ENCODE measurements at places on chromosomes 16 and 17. TPM values are rescaled to one million over a fixed set of nuclear protein-coding genes. Genes with fewer than 3 reads are reported as not detected.

Gene HSPB9
- polyA plus RNA-seq, result 0.03 TPM

Gene CLEC19A
- not detected for polyA plus RNA-seq

Gene DRC7
- polyA plus RNA-seq, result 0.94 TPM

Gene ITGB3
- polyA plus RNA-seq, result 4.6 TPM

DNA sequence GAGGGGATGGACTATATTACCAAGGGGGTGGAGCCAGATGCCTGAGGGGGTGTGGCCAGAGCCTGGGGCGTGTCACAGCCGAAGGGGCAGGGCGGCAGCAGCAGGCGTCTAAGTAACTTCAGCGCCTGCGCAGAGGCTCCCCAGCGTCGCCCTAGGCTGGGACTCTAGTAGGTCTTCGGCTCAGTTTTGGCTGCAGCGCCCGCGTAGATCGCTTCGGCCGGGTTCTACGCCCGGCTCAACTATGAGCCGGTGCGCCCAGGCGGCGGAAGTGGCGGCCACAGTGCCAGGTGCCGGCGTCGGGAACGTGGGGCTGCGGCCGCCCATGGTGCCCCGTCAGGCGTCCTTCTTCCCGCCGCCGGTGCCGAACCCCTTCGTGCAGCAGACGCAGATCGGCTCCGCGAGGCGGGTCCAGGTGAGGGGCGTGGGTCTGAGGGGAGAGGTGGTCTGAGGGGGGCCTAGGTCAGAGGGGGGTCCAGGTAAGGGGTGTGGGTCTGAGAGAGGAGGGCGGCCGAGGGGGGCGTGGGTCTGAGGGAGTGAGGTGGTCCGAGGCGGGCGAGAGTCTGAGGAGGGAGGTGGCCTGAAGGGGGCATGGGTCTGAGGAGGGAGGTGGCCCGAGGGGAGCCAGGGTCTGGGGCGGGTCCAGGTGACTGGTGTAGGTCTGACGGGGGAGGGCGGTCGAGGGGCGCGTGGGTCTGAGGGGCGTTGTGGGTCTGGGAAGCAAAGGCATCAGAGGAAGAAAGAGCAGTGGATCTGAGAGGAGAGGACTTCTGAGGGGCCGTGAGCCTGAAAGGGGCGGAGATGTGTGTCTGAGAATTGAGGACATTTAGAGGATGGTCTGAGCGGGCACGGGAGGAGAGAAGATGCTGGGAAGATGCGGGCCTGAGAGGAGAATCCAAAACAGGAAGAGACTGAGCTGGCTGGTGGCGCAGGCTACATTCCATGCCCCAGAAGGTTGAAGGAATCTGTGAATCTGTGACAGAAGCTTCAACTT lies at the start of gene LPCAT2:
TSS of gene LPCAT2 (plus strand) at position 132 of the 991 bp plus-strand sequence. CDS start at position 242, 110 bp downstream.
- DNase-seq, result peak; percentile 94

DNA sequence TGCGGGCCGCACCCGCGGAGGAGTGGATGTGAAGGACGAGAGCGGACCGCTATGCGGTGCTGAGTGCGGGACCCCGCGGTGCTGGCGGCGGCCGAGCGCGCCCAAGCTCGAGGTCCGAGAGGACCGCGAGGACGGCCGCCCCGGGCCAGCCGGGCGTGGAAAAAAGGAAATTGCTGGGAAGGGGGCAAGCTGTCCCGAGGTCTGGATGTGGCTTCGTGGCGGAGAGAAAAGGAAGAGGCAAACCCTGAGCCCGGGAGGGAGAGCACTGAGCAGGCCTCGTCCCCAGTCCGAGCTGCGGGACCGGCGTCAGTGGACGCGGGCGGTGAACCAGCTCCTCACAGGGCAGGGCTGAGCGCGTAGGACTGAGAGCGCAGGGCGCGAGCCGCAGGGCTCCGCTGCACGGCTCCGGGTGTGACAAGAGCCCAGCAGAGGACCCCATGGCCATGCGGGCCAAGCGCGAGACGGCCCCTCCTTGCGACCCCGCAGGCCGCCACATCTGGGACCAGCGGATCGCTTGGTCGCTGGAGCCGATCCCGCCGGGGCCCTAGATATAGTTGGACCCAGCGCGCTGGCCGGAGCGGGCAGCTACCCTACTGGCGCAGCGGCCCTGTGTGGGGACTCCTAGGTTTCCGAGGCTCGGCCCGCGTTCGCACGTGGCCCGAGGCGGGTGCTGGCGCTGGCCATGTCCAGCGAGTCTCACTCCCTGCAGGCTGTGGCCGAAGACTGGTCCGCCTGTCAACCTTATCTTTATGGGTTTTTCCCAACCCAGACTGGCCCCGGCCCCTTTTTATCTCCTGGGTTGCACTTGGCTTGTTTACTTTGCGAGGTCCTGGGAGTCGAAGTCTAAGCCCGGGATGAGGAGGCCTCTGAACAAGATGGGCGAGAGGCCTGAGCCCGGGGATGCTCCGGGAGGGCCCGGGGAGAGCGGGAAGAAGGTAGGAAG lies 2.4 kb downstream of the TBX4 start:
- DNase-seq, result no peak

DNA sequence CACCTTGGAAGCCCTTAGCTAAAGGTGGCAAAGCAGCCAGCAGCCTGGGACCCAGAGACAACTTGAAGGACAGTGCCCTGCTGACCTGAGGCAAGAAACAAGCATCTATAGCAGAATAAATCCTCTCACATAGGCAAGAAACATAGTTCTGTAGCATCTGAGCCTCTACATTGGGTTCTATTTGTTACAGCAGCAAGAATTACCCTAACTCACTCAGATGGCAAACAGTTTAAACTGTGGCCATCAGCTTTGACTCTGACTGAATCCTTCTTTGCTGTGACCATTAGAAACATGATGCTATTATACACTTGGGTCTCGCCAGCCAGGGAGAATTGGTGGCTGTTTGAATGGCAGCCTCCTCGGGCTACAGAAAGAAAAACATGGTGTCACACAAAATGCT lies 53.1 kb upstream of the CCL1 start:
- DNase-seq, result no peak
